AG04450 (cell line): ENCODE measurements at places on chromosomes 13 and 19. TPM values are rescaled to one million over a fixed set of nuclear protein-coding genes. Genes with fewer than 3 reads are reported as not detected.
A peak's percentile ranks its signal among the peaks of the same experiment; 100 is the strongest.

Gene LRRC8E
- polyA plus RNA-seq, result 4.1 and 4.7 TPM in 2 replicates

Gene ONECUT3
- not detected in 2 replicates for polyA plus RNA-seq

Gene LILRB2
- not detected in 2 replicates for polyA plus RNA-seq

Gene FFAR1
- not detected in 2 replicates for polyA plus RNA-seq

Gene MBD3L3
- not detected in 2 replicates for polyA plus RNA-seq

Gene LRRC63
- not detected in 2 replicates for polyA plus RNA-seq

Gene KLK14
- not detected in 2 replicates for polyA plus RNA-seq

Gene DBP
- polyA plus RNA-seq, result 3.4 and 4.0 TPM in 2 replicates

Gene FFAR2
- not detected in 2 replicates for polyA plus RNA-seq

Gene KLK6
- polyA plus RNA-seq, result not detected in 2 replicates

GRCh38 chr19:33054623-33055022 lies 10.1 kb downstream of the RHPN2 start:
- DNase-seq, result no peak

GRCh38 chr19:4365341-4365740 lies 22.0 kb downstream of the MPND start:
- no peak for DNase-seq

GRCh38 chr13:30341815-30342570 lies 34.6 kb upstream of the KATNAL1 start:
- DNase-seq, result peak; percentile 71

GRCh38 chr19:44573627-44574026 lies 39.7 kb upstream of the IGSF23 start:
- DNase-seq, result no peak

- no peak for DNase-seq
These were observed 260.6 kb downstream of the ATP8A2 start for GRCh38 chr13:25632166-25632888.

DNA sequence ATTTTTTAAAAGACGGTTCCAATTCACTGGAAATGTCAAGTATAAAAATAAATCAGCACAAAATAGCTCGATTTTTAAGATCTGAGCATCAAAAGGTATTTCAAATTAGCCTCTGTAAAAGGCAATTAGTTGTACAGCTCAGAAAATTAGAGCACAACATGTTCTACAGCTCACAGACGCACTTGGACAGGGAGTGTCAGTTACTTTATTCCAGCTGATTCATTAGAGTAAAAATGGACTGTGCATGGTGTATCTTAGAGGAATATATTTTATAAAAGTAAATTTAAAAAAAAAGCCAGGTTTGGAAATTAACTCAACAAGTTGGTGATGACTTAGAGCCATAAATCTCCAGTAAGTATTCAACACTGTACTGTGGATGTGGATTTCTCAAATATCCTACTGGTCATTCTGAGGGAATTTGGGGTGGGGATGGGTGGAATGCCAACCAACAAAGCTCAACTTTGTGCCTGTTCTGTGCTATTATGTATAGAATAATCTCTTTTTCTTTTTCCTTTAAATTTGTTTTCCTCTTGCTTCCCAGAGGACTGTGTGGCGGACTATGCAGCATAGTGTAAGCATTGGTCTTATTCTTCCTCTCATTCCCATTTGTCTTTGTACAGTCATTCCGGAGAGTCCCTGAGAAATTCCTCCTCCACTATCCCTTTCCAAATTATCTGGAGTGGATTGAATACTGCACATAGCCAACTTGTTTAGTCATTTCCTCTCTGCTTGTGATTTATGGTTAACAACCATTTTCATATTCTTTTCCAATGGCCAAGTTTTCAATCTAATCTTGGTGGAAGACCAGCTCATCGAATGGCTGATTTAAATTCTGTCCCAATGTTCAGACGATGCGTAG lies 169.3 kb downstream of the DCT start:
- peak; percentile 68 for DNase-seq

- DNase-seq, result no peak
These were observed 63.0 kb upstream of the ZDHHC20 start for GRCh38 chr13:21522130-21522529.

- DNase-seq, result no peak
These were observed 56.7 kb upstream of the WASF3 start for GRCh38 chr13:26500618-26501320.

GRCh38 chr13:27273658-27274425 lies 3.2 kb downstream of the RASL11A start:
- no peak for DNase-seq

DNA sequence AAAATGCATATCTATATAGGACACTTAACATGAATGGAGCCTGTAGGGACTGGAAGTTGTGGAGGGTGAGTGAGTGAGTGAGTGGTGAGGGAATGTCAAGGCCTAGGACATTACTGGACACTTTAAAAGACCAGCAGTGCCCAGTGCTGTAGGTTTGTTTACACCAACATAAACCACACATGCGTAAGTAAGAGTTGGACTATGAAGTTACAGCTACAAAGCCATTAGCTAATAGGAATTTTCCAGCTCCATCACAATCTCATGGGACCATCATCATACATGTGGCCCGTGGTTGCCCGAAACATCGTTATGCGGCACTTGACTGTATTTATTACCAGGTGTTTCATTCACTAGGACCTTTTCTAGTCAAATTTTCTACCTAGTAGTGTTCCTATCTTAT lies 49.2 kb downstream of the LATS2 start:
- DNase-seq, result peak; percentile 63

DNA sequence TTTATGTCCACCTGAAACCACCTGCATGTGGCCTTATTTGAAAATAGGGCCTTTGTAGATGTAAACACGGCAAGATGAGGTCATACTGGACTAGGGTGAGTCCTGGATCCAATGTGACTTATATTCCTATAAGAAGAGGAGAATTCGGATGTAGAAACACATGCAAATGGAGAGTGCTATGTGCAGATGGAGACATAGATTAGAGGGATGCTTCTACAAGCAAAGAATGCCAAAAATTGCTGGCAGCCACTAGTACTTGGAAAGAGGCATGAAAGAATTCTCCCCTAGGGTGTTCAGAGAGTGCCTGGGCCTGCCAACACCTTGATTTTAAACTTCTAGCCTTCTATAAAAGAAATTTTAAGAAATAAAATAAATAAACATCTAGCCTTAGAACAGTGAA lies 226.1 kb downstream of the RFC3 start:
- no peak for DNase-seq
